ENCODE measurements at places on chromosomes 13 and 19.

GRCh38 chr13:31807090-31807541 is 67.8 kb downstream of the RXFP2 start:
- no peak for DNase-seq

- DNase-seq, result no peak
These were observed 307.0 kb downstream of the SPRY2 start for GRCh38 chr13:80033951-80034350.

GRCh38 chr13:98571955-98572662 is 4.8 kb downstream of the STK24 start:
- peak; percentile 88 for DNase-seq

DNA sequence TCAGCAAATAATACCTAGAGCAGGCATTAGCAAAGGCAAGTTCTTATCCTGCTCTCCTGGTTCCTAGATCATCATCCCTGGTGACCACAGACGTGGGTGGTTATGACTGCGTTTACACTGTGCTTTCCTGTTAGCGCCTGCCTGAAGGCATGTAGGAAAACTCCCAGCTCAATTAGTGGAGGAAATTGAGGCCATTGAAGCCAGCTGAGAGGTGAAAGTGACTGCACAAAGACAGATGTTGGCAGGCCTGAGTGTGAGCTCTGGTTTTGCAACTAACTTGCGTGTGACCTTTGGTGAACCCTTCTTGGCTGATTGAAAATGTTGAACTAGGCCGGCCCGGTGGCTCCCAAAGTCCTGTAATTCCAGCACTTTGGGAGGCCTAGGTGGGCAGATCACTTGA is 17.5 kb upstream of the NWD1 start:
- no peak for DNase-seq

DNA sequence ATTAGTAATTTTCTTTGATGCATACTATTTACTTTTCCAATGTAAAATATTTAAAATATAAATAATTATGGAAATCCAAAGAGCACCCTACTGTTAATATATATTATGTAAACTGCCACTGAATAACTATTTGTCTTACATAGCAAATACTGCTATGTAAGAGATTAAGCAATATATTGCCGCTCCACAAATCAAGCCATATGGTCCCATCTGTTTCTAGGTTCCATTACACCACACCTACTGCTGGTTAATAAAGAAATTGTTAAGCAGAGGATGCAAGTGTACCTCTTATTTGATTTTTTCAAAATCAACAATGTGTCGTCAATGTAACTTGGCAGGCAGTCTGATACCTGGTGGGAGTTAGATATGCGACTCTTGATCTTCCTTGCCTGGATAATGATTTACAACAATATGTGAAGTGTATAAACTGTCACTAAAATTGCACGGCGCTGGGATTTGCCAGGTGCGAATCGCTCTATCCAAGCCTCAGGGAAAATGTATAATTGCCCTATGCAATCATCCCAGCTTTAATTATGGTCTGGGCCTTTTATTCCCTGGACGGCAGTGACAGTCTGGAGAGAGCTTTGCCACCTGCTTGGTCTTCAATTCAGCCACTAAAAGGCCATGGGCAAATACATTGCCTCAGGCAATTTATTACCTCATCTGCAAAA is 16.0 kb downstream of the SMAD9 start:
- DNase-seq, result peak; percentile 78

- peak; percentile 85 for DNase-seq
These were observed 669.3 kb downstream of the LIG4 start for GRCh38 chr13:107545946-107546502.

DNA sequence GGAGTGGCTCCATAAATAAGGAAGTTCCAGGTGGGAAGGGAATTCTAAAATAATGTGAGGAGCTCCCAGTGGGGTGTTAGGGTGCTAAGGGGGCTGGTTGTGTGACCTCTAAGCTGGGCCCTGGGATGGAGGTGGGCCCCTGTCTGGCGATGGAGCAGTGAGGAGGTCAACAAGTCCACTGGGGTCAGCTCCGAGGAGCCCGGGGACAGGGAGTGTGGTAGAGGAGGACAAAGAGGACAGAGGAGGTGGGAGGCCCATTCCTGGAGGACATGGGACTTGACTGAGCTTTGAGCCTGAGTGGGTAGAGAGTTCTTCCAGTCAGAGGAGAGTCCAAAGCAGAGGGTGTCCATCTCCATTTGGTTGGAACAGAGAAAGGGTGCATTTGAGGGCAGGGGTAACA is 390.2 kb downstream of the TSHZ3 start:
- DNase-seq, result no peak

- DNase-seq, result peak; percentile 27
These were observed 7.0 kb downstream of the KLF5 start for GRCh38 chr13:73065665-73066340.

DNA sequence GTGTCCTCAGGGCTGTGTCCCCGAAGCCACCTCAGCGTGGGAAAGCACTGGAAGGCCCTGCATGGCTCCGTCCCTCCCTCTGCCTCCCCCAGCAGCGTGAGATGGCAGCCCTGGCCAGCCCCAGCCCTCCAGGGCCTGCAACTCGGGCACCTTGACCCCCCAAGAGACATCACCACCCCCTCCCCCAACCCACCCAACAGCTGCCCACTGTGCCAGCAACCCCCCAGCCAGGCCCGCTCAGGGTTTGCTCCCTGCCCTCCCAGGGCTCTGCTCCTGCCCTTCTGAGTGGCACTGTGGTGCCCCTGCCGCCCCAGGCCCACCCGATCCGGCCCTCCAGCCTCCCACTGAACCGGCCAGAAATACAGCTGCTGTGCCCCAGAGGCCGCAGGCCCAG is 1.5 kb upstream of the ASPDH start:
- no peak for DNase-seq

DNA sequence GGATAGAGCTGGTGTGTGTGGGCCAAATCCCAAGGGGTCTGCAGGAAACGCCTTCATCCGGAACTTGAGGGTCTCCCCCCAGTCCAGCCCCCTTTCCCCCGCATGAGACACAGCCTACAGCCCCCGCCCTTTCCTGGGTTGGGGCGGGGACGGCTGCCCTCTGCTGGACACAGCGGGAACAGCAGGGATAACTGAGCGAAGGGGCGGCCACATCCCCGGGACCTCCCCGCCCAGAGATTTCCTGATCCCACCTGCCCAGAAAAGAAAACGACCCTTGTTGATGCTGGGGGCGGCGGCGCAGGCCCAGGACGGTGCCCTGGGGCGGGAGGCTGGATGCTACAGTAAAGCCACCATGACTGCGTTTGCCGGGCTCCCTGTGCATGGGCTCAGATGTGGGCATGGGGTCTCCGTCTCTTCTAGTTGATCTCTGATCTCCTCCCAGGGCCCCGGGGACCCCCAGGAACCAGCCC is 14.2 kb downstream of the ONECUT3 start:
- no peak for DNase-seq

GRCh38 chr13:29799041-29799440 is 51.4 kb downstream of the UBL3 start:
- DNase-seq, result no peak

Data from DMS79 (cell line).